ENCODE measurements at places on chromosomes 12 and 14.
A peak's percentile ranks its signal among the peaks of the same experiment; 100 is the strongest.

GRCh38 chr12:113050795-113051194 lies 5.7 kb upstream of the DTX1 start:
- no peak for DNase-seq

DNA sequence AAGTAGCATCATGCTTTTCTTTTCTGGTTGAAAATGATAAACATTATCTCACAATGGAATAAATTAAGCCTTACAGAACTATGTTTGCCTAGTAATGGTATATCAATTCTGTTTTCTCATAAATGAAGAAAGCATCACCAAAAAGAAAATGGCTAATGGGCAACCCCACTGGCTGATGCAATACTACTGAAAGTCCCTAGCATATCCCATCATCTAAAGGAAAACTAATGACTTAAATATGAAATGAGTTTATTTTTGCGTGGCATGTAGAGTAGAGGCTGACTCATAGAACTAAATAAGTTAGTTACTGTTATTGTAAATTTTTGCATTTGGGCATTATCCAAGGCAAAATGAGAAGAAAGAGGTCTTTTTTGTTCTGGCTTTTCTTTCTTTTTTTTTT lies 1156.3 kb upstream of the SEL1L start:
- no peak for DNase-seq

DNA sequence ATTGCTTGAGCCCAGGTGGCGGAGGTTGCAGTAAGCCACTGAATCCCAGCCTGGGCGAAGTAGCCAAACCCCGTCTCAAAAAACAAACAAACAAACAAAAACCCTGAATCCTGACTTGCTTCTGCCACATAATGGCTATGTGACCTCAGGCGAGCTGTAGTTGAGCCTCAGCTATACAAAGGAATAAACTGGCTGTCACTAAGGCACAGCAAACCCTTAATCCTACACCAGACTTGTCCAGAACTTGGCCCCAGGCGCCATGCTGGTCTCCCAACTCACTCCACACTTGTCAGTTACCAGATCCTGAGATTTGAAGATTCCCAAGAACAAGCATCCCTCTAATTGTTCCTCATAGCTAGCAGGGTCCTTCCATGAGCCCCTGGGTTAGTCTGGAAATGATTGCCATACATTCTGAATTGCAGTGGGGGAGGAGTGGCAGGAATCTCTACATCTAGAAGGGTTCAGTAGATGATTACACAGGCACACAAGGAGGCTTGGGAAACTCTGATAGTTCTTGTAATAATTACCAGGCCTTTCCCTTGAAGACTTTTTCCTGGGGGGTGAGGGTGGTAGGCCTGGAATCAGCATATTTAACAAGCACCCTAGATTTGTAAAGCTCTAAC lies 9.9 kb downstream of the MAP3K12 start:
- no peak for DNase-seq

GRCh38 chr14:30243805-30244204 lies 315.2 kb upstream of the G2E3 start:
- no peak for DNase-seq

DNA sequence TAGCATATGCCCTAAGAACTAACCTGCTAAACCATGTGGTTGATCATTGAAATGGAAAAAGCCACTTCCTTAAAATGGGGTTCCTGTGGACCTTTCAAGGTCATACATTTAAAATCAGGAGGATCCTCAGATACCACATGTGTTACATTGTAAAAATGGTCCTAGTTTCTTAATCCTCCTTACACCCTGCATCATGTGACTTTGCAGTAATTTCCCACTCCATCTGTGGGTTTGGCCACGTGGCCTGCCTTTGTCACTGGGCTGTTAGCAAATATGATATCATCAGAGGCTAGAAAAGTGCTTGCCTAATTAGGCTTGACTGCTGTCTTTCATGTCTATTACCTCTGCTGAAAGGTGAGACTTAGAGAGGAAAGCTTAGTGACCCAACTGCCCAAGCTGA lies 70.7 kb downstream of the CMKLR1 start:
- no peak for DNase-seq

- DNase-seq = no peak
Measured at GRCh38 chr14:73770977-73771847, 57.0 kb upstream of the PNMA1 start.

DNA sequence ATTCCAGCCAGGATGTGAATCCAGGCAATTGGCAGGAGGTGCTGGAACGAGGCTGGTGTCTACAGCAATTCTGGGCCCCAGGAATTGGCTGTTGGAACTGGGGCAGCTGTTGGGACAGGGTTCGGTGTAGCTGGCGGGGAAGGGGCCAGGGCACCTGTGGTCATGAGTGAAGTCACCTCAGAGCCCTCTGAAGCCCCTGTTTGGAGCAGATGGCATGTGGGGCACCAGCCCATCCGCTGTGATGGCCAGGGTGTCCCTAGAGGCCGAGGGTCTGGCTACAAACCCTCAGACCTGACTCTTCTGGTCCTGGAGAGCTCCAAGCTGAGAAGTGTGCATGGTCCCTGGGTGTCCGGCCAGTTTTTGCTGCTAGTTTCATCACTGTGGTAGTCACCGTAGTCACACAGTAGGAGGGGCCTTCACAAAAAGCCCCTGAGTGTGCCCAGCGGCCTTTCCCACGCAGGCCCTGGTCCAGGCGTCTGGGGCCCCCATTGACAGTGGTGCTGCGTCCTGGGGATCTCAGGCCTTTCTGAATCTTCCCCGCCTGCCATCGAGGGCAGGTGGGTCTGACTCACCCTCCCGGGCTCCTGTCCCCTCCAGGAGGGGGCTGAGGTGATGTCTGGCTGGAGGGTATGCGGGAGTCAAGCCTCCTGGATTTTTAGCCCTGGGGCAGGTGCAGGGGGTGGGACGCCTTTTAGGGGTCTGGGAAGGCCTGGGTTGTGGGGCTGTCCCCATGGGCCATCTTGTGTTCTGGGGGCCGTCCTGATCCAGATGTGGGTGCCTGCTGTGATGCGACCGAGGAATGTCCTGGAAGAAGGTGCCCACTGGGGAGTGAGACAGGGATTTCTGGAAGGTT lies 368.0 kb downstream of the TMEM121 start:
- no peak for DNase-seq

DNA sequence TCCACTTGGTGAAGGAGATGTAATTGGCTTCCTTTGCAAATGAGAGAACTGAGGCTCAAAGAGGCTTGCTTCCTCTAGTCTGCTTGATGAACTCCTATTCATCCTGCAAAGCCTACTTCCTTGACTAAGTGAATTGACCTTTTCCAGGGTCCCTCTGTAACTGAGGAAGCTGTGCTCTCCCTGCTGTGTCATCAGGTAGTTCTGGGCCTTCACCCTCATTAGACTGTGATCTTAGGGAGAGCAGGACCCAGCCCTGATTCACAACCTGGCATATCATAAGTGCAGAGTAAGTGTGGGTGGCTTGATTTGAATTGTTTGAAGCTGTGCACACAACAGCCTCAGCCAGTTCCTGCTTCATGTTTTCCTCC lies 16.3 kb downstream of the ASB2 start:
- DNase-seq = no peak

DNA sequence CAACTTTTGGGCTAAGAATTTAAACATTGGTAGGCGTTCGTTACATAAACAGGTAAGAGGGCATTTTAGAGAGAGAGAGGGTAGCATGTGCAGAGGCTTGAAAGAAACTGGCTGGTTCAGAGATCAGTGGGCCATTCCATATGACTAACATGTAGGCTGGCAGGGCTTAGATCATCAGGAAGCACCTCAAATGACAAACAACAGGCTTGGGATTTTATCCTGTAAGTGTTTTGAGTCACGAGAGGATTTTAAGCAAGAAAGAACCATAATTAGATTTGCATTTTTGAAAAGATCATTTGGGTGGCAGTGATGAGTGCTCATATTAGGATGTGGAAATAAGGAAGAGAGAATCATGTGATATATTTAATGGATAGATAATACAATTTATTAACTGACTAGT lies 8.7 kb upstream of the PLEKHA5 start:
- DNase-seq = no peak

- DNase-seq = no peak
Measured at GRCh38 chr12:72105849-72106248, 166.3 kb upstream of the TRHDE start.

DNA sequence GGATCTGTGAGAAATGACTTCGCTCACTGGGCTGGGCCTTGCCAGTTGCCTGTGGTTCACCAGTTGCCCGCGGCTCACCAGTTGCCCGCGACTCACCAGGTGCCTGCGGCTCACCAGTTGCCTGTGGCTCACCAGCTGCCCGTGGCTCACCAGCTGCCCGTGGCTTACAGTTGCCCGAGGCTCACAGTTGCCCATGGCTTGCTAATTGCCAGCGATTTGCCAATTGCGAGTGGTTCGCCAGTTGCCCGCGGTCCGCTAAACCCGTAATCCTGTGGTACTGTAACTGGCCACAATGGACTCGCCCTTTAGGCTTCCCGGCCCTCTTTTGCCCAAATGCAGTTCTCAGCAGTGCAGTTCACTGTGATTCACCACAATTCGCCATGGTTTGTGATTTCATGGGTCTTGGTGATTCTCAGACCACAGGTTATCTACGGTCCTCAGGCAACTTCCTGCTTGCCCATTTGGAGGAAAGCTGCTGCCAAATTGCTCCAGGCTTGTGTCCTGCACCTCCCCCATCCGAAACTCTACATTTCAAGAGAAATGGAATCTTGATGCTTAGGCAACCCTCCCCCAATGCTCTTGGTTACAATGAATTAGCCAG lies 15.0 kb upstream of the MEG3 start:
- no peak for DNase-seq

DNA sequence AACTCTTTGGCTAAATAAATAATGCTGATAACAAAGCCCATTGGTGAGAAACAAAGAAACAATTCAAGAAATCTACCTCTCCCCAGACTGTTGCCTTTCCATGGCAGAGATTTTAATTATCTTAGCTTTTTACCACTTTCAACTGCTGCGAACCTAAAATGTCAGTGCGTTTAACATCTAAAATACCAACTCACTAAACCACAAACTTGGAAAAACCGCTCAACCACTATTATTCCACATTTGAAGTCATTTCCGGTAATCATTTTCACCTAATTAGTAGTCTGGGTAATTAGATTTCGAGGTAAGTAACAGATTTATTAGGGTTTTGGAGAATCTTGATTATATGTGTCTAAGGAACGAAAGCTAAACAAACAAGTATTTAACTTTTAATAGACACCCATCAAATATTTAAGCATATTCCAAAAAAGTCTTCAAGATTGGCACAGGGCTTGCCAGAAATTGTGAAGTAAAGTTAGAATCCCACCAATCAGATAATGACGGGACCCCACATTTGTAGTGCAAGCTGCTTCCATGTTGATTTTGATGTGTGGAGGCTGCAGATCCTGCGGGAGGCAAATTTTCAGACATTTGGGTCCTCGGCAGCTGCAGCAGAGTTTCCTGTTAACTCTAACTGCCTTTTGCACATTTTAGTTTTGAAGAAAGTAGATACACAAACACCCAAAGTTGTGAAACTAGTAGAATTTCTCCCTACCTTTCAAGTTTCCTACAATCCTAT lies 4.1 kb downstream of the OTX2 start:
- DNase-seq = no peak

- no peak for DNase-seq
Measured at GRCh38 chr14:94844593-94845152, 74.8 kb upstream of the GSC start.

DNA sequence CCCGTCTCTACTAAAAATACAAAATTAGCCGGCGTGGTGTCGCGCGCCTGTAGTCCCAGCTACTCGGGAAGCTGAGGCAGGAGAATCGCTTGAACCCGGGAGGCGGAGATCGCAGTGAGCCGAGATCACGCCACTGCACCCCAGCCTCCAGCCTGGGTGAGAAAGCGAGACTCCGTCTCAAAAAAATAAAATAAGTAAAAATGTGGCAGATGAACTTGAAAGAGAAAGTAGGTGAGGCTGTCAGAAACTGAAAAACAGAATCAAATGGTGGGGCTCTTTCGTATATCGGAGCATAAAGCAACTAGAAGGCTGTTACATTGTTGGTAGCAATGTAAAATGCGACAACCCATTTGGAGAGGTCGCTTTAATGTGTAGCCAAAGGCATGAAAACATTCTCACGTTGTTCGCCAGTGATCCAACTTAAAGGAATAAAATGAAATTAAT lies 767 bp upstream of the CCNT1 start:
- no peak for DNase-seq

DNA sequence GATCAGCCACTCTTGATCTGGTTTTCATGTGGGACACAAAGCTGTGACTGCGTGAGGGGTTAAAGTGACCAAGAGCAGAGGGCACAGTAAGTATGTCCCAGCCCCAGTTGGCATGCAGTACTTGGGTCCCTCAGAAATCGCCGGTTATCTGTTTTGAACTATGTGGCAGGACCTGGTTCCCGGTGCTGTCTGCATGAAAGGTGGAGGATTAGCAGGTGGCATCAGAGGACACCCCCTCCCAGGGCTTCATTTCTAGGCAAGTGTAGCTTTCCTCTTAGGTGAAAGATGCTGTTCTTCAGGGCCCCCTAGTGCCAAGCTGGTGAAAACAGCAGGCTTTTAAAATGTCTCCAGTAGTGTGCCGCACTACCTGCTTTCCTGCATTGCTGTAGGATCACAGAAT lies 57.1 kb downstream of the ATG14 start:
- peak; percentile 47 for DNase-seq

DNA sequence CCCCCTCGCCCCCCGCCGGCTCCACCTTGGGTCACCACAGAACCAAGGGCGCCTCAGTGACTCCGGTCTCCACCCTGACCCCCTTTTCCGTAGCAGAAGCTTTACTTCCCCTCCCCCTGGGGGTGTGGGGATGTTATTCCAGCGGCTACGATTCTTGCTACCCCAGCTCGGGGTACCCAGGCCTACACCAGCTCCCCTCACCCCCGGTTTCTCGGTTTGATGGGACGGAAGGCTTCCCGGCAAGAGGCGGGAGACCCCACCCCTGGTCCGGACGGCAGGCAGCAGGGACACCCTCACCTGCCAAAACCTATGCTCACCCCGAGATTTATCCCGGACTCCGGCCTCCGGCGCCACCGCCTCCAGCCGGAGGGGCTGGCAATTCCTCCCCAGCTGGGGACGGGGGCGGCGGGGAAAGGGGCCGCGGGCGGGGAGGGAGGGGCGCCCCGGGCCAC lies 619 bp downstream of the RAB15 start:
- no peak for DNase-seq

DNA sequence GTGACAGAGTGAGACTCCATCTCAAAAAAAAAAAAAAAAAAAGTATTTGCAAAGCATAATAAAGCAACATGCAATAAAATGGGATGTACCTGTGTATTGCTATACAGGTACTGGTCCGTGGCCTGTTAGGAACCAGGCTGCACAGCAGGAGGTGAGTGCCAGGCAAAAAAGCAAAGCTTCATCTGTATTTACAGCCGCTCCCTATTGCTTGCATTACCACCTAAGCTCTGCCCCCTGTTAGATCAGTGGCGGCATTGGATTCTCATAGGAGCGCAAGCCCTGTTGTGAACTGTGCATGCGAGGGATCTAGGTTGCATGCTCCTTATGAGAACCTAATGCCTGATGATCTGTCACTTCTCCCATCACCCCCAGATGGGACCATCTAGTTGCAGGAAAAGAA lies 113.3 kb downstream of the SCAF11 start:
- no peak for DNase-seq

Measured in T-helper 22 cell (primary cell).